ENCODE measurements at places on chromosomes 7 and 10. TPM values are rescaled to one million over a fixed set of nuclear protein-coding genes. Genes with fewer than 3 reads are reported as not detected.

- DNase-seq = no peak
These were observed 107.3 kb upstream of the SGCE start for GRCh38 chr7:94763268-94763667.

DNA sequence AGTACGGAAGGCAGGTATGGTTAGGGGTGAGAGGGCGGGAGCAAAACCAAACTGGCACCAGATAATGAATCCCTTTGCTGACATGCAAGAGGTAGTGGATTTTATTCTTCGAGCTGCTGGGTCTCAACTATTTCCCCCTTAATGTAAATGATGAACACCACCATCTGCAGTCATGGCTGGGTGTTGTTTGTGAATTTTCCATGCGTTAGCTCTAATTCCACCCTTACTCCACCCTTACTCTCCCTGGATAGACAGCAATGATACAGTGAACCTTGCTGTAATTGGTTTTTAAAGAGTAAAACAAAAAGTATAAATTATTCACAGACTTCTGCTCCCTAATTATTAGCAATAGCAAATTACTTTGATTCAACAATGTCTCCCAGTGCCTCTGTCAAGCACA, 74.5 kb upstream of the PDE1C start:
- DNase-seq = no peak

DNA sequence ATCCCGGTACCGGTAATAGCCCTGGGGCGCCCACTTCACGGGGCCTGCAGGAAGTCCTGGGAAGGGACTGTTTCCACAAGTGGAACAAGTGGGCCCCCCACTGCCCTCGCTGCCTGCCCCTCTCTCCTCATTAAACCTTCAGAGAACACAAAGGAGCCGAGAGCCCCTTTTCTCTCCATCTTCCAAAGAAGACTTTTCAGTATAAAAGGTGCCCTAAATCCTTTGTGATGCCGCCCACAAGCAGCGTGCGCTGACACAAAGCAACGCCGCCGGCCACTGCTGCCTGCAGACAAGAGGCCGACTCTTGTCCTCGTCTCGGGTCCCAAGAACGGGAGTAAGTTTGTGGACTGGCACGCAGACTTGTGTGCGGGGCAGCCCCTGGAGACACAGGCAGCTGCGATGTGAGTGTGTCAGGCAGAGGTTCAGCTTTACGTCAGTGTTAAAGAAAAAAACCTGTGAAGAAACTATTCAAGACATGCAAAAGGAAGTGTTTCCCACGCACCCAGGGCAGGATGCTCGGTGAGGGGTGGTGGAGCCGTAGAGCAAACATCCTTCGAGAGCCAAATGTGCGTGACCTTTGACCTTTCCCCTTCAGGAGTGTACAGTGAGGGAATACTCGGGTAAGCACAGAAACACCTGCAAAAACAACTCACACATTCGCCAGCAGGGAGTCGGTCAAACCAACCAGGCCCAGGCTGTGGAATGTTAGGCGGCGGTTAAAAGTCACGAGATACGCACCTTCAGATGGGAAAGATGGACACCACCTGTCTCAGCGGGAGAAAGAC, 118.2 kb downstream of the VIPR2 start:
- no peak for DNase-seq

DNA sequence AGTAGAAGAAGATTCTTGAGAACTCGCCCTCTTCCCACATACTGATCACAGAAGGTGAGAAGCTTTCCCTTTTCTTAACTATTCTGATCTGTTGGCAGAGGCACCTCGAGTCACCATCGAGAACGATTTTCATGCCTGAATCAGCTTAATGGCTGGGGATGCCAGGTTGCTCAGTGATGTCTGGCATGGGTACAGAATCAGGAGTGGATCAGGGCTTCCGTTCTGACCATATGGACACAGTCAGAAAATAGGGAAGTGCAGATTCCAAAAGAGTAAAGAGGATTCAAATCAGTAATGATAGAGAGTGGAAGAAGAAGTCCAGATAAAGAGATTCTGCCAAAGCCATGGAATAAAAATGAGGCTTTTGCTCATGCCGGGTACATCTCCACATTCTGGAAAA, 52.0 kb upstream of the GRB10 start:
- DNase-seq = no peak

DNA sequence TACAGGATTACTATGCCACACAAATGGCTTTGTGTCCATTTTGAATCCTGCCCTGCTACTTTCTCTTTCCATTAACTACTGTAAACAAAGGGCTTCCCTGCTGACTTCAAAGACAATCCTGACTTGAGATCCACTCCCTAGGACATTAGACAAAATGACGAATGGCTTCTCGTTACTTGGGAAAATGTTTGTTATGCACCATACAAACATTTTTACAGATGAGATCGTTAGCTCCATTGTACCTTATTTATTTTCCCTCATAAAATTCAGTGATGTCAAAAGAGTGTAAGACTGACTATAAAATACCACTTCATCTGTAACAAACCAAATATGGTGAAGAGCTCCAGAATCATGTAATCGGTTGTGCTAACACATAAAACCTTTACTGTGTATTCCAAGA, 121.8 kb downstream of the CD36 start:
- DNase-seq = no peak

GRCh38 chr10:26843736-26844135, 17.0 kb downstream of the ABI1 start:
- DNase-seq = no peak

GRCh38 chr10:104284846-104285245, 15.9 kb downstream of the GSTO2 start:
- DNase-seq = no peak

- no peak for DNase-seq
These were observed 4.7 kb downstream of the ZNF775 start for GRCh38 chr7:150383710-150384397.

DNA sequence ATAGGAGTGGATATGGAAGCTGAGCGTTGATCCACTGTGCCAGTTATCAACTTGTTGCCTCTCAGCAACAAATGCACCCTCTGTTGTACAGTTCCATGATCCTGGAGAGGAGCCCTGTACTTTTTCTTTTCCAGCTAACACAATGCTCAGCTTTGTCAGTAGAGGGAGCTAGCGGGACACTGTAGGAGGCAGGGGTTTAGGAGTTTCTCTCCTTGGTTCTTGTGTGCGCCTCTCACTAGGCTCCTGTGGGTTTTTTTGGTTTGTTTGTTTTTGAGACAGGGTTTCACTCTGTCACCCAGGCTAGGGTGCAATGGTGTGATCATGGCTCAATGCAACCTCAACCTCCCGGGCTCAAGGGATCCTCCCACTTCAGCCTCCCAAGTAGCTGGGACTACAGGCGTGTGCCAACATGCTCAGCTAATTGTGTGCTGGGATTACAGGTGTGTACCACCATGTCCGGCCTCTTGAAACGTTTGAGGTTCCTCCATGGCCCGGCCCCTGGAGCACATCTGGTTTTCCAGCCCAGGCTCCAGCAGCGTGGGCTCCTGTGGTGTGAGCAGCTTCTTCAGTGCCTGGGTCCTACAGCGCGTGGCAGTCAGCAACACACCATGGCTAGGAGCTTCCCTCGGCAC, 12.0 kb upstream of the MARVELD1 start:
- DNase-seq = peak; percentile 54

- DNase-seq = no peak
These were observed 128.8 kb upstream of the SEM1 start for GRCh38 chr7:96838481-96838880.

GRCh38 chr10:51832652-51833383, 133.4 kb upstream of the CSTF2T start:
- no peak for DNase-seq

GRCh38 chr10:612696-613095, 76.8 kb downstream of the DIP2C start:
- DNase-seq = no peak

GRCh38 chr10:130542761-130543160, 406.6 kb downstream of the GLRX3 start:
- DNase-seq = no peak

DNA sequence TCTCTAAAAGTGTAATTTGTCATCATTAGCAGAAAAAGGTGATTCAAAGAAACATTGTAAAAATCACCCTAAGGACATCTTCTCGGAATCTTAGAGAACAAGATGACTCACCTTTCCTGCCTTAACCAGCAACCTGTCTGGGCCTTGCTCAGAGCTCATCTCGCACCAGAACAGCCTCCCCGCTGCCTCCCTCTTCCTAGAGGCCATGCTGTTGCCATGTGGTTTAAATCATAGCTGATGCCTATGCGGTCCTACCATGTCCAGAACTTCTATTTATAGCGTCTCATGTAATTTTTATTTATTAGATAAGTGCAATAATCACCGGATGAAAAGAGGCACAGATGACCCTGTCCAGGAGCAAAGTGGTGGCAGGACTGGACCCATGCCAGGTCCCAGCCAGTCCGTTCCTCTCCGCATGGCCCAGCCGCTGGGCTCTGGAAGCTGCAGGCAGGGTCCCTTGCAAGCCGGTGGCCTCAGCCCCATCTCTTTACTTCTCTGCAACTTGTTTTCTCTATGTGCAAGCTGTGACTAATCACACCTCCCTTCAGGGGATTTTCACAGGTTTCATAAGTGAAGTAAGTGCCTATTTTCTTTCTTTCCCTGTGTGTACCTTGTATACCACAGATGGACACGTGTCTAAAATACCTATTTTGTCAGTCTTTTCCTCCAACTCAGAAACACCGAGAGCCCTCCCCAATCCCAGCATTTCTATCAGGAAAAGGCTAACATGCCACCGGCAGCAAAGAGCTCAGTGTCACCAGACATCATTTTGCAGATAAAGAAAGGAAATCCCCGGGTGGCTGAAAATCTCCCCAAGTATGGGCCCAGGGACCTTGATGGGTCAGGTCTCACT, 27.1 kb downstream of the KLF6 start:
- DNase-seq = no peak

- DNase-seq = no peak
These were observed 123.0 kb upstream of the VSTM2A start for GRCh38 chr7:54419209-54419608.

DNA sequence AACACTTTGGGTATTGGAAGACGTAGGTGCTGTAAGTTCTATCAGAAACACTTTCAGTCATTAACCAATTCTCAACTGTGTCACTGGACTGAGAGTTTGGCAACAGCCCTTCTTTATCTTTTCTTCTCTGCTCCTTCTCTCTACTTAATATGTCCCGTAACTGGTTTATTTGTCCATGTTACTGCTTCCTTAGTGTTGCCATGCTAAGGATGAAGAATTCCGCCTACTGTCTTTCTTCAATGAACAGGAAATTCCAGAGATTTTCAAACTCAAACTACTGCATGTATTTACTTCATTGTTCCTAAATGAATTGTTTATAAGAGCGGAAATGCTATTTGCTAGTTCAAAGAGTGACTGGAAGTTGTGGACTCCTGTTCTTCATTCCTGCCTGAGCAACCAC, 143.7 kb downstream of the TAX1BP1 start:
- no peak for DNase-seq

DNA sequence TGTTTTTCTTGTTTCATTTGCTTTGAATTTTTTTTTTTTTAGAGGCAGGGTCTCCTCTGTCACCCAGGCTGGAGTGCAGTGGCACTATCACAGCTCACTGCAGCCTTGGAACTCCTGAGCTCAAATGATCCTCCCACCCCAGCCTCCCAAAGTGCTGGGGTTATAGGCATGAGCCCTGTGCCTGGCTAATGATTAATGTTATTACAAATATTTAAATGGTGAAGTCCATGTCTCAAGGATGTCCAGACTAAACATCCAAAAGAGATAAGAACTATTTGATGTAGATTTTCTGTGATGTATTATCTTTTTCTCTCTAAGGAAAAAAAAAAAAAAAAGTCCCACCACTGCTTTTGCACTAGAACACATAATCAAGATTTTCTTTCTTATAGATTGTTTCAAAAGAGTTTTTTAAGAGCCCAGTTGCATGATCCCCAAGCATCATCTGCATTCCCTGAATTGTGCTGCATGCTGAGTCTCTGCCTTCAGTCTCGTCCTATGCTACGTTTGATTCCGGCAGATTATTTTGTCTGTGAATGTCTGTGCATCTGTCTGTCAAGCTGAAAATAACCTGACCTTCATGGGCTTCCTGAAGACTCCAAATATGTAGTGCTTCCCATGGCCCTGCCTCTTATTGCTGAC, 33.4 kb downstream of the MACROH2A2 start:
- no peak for DNase-seq

- peak; percentile 50 for DNase-seq
These were observed 2.3 kb downstream of the IGF2BP3 start for GRCh38 chr7:23467806-23468525.

- DNase-seq = no peak
These were observed 43.3 kb upstream of the TMEM248 start for GRCh38 chr7:66877577-66878300.

DNA sequence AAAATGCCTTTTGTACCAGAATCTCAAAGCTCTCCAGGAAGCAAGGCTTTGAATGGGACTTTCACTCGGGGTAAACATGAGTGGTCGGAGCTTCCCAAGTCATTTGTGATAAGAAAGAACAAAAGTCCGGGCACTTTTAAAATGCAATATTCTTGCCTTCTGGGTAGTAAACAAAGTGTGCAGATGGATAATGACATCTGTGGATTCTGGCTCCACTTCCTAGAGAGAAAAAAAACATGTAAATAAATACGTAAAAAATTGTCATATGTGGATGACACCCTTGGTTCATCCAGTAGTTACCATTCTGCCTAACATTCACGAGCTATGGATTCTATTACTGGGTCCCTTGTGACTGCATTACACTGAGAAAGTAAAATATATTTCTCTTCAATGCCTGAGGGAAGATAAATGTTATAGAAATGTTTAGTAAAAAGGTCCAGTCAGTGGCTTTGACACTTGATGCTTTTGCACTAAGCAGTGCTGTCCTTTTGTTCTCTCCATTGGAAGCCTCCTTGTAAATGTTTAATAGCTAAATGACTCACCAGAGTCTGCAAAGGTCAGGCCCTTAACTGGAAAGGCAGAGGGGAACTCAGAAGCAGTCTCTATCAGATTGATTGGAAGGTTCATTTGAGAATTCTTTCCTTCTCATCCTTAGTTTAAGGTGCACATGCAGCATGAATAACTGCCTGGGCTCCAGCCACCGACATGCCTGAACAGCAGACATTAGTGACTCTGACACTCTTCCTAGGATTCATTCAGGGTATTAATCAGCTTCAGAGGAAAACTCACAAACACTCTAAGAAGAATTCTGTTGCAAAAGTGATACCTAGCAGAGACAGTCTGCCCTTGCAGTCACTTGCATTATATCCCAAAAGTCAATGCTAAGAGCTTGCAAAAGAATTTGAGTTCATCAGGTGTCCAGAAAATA, 11.7 kb upstream of the EDRF1 start:
- no peak for DNase-seq

- DNase-seq = no peak
These were observed 10.0 kb downstream of the RGR start for GRCh38 chr10:84254552-84255478.

GRCh38 chr7:67423065-67423464, 426.4 kb downstream of the TYW1 start:
- DNase-seq = no peak

MMP21 gene
- 0.23 TPM for total RNA-seq

RAB18 gene
- total RNA-seq = 93.7 TPM

ADIRF gene
- not detected for total RNA-seq

GRID1 gene
- 0.22 TPM for total RNA-seq

IL15RA gene
- total RNA-seq = not detected

PTEN gene
- 72.7 TPM for total RNA-seq

KCNIP2 gene
- total RNA-seq = 6.8 TPM

FANK1 gene
- 11.0 TPM for total RNA-seq

RFC2 gene
- 25.8 TPM for total RNA-seq

ETV1 gene
- total RNA-seq = 26.6 TPM

ZNF239 gene
- 9.5 TPM for total RNA-seq

NKX2-3 gene
- not detected for total RNA-seq

SPAM1 gene
- not detected for total RNA-seq

CALHM2 gene
- 5.6 TPM for total RNA-seq

MSMB gene
- not detected for total RNA-seq

VWDE gene
- 24.7 TPM for total RNA-seq

LGI1 gene
- 0.13 TPM for total RNA-seq
